ENCODE measurements at places on chromosomes 7 and 10.

GRCh38 chr10:78634835-78635234 is 433.9 kb upstream of the ZMIZ1 start:
- DNase-seq = peak; percentile 39

GRCh38 chr7:137846827-137847567 is at the start of gene DGKI:
DGKI (minus strand) TSS chr7:137846974.
- no peak for DNase-seq

DNA sequence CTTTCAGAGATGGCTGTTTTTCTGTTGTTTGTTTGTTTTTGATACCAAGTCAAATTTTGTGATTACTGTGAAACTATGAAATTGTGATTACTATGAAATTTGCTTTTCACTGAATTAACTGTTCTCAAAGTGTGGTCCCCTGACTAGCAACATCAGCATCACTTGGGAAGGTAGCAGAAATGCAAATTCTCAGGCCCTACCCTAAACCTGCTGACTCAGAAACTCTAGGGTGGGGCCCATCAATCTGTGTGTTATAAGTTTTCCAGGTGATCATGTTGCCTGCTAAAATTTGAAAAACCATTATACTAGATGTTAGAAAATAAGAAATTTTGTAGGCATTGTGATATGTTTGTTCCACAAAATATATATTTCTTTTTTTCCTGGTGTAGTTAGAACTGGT is 1.2 kb downstream of the IFIT1B start:
- DNase-seq = no peak

DNA sequence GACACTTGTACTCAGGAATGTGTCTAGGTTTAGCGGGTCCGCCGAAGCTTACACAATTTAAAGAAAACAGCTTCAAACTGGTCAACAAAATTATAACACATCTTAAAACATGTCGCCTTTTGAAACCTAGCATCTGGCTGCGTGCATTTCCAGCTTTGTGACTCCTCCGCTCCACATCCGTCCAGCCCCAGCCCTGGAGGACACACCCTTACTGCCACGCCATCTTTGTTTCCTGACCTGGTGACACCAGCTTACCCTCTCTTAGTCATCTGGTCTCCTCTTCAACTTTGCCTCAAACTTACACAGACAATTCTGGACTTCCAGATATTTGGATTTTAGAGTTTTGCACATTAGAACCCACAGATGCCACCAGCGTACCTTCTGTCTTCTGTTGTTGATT is 198.7 kb upstream of the VSTM2A start:
- no peak for DNase-seq

DNA sequence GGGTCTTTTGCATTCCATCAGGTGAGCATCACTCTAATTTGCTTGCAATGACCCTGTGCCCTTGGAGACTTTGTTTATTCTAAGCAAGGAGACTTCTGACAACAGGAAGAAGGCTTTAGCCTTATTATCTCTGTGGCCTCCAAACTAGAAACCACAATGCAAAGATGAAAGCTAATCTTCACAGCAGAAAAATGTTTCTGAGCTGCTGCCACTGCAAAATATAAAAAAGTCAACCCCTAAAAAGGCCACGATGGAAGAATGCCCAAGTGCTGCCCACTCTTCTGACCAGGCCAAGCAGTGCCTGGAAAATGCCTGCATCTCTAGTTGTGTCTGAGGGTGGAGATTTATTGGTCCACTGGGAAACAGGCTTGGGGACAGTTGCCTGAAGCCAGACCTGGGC is 299.9 kb downstream of the C7orf25 start:
- no peak for DNase-seq

- no peak for DNase-seq
These were observed 62.8 kb downstream of the TAF3 start for GRCh38 chr10:7881119-7881518.

GRCh38 chr10:83817797-83818196 is 321.5 kb upstream of the GHITM start:
- DNase-seq = no peak

GRCh38 chr7:17046666-17047065 is 164.9 kb upstream of the AGR3 start:
- no peak for DNase-seq

GRCh38 chr7:29140873-29141468 is 5.4 kb downstream of the CPVL start:
- DNase-seq = no peak

GRCh38 chr10:62634576-62634975 is 169.9 kb upstream of the ADO start:
- DNase-seq = no peak

DNA sequence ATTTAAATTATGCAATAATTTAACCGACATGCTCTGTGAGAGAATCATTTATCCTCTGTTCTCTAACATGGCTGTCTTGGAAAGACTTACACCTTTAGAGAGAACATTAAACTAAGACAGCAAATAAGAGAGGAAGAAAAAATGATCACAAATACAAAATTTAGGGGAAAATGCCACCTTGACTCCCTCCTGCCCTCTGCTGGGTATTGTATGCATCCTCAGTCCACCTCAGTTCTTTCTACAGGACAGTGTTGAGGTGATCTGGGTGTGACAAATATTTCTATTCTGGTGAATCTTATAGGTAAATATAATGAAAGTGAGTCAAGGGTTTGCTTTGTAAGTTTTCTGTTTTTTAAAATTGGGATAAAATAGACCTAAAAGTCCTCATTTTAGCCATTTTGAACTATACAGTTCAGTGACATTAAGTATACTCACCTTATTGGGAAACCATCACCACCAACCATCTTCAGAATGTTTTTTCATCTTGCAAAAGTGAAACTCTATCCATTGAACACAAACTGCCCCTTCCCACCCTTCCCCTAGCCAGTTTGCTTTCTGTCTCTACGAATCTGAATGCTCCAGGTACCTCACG is 61.5 kb upstream of the ELMO1 start:
- no peak for DNase-seq

DNA sequence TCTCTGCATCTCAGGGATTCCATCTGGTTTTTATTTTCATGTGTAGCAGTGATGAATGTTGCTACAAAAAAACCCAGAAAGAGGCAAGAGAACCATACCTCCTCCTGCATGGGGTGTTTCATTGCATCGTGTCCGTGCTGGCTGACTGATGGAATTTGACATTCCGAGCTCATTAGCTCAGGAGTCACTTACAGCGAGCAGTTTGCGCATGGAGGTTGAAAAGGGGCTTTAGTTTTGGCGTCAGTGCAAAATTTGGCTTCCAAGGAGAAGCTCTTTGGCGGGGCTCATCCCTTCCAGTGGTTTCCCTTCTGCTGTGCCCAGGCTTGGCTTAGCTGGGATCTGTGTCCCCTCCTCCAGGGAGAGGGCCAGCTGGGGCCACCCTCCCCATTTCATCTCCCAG is 25.8 kb downstream of the EMX2 start:
- DNase-seq = peak; percentile 77

GRCh38 chr10:81949283-81949682 is 74.3 kb downstream of the NRG3 start:
- DNase-seq = no peak

DNA sequence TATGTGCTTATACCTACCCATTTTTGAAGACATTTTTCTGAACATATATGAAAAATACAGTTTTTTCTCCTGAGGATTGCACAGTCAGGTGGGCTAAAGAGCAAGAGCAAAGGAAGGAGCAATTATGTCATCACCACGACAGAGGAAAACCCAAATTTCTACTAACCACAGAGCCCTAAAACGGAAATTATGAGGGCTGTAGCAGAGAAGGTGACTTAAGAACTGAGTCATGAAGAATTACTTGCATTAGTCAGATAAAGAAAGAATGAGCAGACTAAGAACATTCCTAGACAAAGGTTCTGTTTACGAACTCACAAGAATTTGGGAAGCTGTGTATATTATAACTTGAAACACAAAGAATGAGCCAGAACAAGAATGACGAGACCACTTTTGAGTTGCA is 974.4 kb downstream of the NXPH1 start:
- no peak for DNase-seq

DNA sequence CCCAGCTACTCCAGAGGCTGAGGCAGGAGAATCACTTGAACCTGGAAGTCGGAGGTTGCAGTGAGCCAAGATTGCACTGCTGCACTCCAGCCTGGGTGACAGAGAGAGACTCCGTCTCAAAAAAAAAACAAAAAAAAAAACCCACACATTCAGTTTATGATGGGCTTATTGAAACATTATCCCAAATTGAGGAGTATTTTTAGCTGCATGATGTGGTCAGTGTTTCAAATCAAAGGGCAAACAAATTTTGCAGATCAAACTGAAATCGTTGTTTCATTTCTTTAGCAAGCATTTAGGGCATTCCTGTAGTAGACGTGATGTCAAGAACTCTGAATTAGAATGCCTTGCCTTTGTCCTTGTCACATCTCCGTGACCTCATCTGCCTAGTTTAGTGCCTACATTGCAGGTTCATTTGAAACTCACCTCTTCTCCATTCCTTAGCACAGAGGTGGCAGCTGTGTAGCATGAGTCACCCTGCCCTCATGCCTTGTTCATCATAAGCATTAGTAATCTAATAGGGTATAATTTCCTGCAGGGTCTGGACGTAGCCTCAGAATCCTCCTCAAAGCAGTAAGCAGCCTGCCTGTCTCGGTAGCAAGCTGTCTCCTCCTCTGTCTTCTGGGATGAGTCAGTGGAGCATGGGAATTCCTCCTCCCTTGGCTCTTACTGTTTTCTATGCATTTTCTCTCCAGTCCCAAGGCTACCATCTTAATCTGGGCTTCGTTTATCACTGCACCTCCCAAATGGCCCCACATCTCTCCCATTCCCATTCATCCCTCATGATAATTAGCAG is 73.8 kb downstream of the CUL1 start:
- DNase-seq = peak; percentile 86

GRCh38 chr7:149196151-149196704 is 882 bp downstream of the ZNF282 start:
- DNase-seq = no peak

DNA sequence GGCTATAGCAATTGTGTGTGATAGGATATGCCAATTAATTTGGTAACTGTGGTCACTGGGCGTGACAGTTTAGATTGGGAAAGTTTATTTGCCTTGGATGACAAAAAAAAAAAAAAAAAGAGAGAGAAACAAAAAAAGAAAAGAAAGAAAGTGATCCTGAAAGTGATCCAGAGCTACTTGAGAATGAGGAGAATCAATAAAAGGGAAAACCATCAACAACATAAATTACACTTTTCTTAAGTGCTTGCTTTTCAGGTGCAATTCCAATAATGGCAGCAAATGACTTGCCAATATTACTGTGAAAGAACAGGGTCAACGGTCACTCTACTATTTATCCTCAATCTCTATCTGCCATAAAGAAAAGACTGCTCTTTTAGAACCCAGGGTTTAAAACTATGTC is 191.8 kb upstream of the SEMA3C start:
- no peak for DNase-seq

GRCh38 chr7:30968294-30968693 is 4.5 kb downstream of the GHRHR start:
- DNase-seq = no peak

DNA sequence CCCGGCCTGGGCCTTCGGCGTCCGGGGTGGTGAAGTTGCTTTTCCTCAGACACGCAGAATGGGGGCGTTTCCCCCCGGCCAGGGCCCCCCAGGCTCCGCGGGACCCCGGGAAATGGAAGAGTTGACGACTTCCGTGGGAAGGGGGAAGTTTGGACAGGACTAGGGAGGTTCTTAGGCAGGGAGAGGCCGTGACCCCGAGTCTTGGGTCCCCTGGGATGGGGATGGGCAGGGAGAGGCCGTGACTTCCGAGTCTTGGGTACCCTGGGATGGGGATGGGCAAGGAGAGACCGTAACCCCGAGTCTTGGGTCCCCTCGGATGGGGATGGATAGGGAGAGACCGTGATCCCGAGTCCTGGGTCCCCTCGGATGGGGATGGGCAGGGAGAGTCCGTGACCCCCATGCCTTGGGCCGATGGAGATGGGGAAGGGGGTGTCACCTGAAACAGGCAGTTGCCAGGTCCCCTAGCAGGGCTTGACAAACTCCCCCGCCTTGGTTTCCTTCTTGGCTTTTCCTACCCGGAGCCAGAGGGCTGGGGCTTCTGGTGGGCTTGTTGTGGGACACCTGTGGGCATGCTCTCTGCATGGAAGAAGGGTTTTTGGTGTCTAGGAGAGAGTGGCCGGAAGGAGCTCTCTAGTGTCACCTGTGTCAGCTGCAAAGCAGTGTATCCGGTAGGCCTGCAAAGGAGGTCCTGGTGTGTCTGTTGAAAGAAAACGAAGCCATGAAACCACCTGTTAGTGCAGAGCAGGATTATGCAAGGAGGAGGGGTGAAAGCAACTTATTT is 1.1 kb downstream of the TRRAP start:
- DNase-seq = no peak

GRCh38 chr7:16400893-16401275 is 20.5 kb downstream of the CRPPA start:
- DNase-seq = no peak

- DNase-seq = peak; percentile 61
These were observed 2.6 kb downstream of the MRPS33 start for GRCh38 chr7:141012044-141012685.

DNA sequence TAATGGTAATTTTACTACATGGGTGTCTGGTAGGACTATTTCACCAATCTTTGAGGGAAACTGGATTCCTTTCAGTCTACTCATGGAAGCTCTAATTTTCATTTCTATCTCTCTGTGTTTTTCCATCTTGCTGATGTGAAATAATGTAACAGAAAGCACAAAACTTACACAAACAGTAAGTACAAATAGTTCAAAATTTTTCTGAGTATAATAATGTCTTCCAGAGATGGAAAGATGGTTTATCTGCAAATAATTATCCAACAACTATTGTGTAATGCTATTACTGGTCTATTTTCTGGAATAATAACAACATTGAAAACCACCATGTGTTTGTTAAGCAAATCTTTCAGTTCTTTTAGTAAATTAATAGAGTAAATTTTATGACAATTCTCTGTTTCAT is 565.8 kb upstream of the MGMT start:
- no peak for DNase-seq

GRCh38 chr10:16942381-16943078 is 125.3 kb upstream of the RSU1 start:
- no peak for DNase-seq

DNA sequence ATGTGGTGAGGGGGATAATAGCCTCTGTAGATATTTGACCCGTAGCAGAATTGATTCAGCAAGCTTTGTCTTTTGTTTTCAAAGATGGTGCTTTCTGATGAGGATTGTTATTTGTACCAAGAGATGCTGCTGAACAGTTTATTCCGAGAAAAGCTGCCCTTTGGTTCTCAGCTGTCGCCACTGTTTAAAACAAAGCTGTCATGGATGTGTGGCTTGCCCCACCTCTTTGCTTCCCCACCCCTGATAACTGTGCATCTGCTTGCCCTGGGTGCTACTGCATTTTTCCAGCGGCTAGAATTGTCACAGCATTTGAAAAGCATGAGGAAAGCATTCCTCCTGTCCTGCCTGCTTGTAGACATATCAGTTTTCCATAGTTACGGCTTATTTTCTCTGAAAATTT is 226.9 kb upstream of the CSTF2T start:
- no peak for DNase-seq

GRCh38 chr10:93548376-93549071 is 17.9 kb upstream of the FFAR4 start:
- peak; percentile 76 for DNase-seq

- DNase-seq = no peak
These were observed 375.2 kb downstream of the RPS24 start for GRCh38 chr10:78408671-78409472.
